ENCODE measurements at places on chromosomes 2 and 18. TPM values are rescaled to one million over a fixed set of nuclear protein-coding genes. Genes with fewer than 3 reads are reported as not detected.

Gene ALPI
- not detected for total RNA-seq

Gene GALR1
- total RNA-seq: not detected

Gene RALB
- 45.9 TPM for total RNA-seq

Gene TOGARAM2
- total RNA-seq: not detected

Gene ME2
- 55.0 TPM for total RNA-seq

Gene SMYD5
- 28.7 TPM for total RNA-seq

Gene CD8B2
- total RNA-seq: not detected

Gene EIF5B
- 20.7 TPM for total RNA-seq

Gene MROH2A
- not detected for total RNA-seq

Gene ECEL1
- not detected for total RNA-seq
